Fibroblast of skin of left quadriceps (primary cell): ENCODE measurements at places on chromosomes 12 and 14.

DNA sequence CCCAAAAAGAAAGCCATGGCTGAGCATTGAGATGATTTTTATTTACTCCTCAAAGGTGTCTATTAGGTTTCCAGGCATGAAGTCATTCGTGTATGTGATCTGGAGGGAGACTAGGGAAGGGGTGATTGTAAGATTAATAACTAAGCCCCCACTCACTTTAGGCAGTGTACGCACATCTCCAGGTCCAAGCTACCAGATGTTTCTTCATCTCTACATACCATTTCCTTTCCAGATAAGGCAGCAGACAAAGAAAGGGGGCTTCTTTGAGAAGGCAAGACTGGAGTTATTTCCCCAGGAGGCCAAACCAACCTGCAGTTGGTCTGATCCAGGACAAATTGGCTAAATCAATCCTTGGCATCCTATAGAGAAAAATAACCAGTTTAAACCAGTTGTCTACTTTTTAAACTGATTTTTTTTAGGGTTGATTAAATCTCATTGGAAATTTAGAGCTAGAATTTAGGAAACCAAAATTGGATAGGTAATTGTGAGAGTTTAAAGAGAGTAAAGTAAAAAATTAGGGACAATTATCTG, 3.9 kb downstream of the HOXC13 start:
- DNase-seq: no peak

DNA sequence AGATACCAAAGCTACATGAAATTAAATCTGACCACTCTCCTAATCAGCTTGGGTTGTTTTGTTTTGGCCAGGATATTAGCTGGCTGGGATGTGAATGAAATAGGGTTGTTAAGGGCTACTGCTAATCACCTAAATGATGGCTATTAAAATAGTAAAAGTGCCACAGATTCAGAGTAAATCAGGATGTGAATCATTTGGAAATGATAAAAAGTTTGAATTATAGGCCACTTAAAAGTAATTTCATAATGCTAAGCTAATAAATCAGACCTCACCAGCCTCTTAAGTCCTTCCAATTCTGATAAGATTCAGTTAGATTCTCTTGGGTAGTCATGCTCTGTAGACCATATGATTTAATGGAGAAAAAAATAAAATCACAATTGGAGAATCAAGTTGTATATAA, 12.0 kb downstream of the HELB start:
- DNase-seq: no peak

- DNase-seq: no peak
Observed at GRCh38 chr12:112219195-112219594, 93.8 kb downstream of the TRAFD1 start.

DNA sequence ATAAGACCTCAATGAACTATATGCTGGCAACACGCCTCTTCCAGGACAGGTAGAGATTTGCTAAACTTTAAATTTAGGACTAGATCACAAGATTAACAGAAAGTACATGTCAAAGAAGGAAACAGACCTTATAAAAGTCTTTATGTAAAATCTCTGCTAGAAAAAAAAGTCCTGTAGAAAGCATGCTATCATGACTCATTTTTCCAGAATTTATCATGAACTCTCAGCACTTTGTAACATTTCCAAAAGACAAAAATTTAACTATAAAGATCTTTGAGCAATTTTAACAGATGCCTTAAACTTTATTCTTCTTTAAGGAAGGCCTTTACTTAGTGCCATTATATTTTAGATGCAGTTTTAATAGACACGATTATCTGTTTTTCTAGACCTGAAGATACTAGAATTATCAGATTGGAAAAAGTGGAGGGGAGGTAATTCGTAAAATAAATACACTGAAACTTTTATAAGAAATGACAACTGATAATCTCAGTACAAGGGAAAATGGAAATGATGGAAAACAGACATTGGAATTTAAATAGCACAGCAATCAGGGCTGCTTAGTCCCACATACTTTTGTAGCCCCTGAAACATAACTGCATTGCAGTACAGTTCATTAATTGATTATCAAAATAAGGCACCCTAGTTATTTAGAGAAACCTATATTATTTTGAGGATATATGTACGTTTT, 92.0 kb downstream of the TTLL5 start:
- peak; percentile 26 for DNase-seq

DNA sequence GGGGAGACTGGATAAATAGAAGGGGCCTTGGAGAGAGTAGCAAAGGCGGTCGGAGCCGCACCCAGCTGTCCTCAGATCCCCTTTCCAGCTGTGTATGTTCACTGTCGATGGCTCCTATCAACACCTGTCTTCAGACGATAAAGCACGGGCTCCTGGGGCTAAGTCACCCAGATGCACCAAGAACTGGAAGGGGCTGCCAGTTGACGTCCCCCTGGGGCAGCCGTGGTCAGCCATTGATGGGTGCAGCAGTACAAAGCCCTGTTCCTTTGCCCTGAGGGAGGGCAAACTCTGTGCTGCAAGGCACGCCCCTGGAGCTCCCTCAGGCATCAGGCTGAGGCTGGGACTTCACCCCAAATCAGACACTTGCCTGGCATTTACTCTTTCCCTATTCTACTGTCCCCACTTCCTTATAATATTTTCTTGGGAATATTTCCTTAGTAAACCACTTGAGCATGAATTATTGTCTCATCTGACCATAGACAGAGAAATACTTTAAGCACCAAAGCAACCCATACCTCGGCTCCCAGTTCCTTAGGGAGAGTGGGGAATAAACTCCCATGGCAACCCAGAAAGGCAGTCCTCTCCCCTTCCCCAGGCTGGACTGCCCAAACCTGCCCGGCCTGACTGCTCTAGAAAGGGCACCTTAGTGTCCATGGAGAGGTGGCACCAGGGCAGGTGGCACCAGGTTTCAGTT, 59.6 kb upstream of the SCN8A start:
- no peak for DNase-seq

DNA sequence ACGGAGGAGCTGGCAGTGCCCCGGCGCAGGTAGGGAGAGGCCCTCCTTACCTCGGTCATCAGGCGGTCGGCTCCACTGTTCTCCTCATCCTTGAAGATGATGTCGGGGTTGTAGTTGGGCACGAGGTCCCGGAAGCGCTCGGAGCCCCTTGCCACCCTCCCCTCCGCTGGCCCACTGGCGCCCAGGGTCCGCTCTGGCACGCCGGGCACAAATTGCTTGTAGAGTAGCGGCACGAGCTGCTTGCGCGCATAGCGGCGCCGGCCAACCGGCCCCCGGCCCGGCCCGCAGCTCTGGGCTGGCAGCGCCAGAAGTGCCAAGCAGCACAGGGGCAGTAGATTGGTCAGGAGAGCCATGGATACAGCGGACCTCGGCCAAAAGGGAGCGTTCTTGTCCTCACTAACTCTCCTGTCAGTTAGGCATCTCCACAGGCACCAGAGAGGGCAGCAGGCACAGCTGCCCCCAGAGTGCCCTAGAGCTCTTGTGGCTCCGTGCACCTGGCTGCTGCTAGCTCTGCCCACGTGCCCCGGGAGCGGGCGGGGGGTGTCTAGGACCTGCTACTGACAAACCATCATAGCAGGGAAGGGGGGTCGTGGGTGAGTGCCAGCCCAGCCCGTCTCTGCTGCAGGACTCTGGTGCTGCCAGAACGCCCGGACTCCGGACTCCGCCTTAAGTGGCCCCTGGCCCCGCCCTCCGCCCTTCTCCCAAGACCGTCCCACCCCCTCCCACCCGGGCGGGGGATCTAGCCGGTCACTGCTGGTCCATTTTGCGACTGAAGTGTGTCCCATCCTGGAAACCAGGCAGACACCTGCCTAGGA, at the start of gene DHH:
Gene DHH, minus strand, starts transcription at position 642 of the 815 bp plus-strand sequence. Its CDS starts 289 bp downstream, at position 353.
- no peak for DNase-seq
